ENCODE measurements at places on chromosomes 2 and 18. TPM values are rescaled to one million over a fixed set of nuclear protein-coding genes. Genes with fewer than 3 reads are reported as not detected.

SCYGR4 gene
- not detected for total RNA-seq

GRCh38 chr2:188089901-188090300 lies 201.8 kb upstream of the GULP1 start:
- peak; percentile 61 for DNase-seq

SPDYA gene
- total RNA-seq: 0.56 TPM

MYOM1 gene
- total RNA-seq: 2.2 TPM

GRCh38 chr18:32440518-32440917 lies 30.2 kb downstream of the GAREM1 start:
- DNase-seq: no peak

- DNase-seq: no peak
Measured at GRCh38 chr2:150028322-150028721, 440.7 kb upstream of the MMADHC start.

MLPH gene
- 1.0 TPM for total RNA-seq

RTP5 gene
- not detected for total RNA-seq

MAPK4 gene
- not detected for total RNA-seq

DNA sequence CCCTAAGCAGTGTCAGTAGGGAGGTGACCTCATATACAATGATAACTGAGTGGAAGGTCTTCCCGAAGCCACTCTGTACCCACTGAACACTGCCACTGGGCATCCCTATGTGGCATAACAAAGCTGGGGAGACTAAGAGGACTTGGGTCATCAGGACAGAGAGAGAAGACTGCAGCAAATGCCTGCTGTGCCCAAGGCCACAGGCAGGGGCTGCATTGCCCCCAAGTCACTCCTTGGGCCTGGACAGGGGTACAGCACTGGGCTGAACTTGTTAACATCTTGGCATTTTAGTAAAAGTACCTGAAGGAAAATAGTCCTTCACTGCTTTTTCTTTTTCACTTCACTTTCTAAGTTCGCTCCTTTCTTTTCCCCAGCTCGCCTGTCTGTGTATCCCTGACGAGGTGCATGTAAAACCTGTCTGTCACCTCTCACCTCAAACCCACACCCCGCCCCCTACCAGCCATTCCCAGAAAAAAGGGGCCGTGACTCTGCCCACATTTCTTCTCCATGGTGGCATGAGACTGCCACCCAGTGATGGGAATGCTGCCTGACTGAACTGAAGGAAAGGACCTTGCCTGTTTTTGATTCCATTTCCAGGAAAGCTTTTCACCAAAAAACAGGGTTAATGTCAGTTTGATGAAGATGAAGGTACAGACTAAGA lies 62.9 kb downstream of the MTHFD2 start:
- DNase-seq: peak; percentile 39

GRCh38 chr2:6644261-6644660 lies 221.4 kb downstream of the CMPK2 start:
- DNase-seq: no peak

DNA sequence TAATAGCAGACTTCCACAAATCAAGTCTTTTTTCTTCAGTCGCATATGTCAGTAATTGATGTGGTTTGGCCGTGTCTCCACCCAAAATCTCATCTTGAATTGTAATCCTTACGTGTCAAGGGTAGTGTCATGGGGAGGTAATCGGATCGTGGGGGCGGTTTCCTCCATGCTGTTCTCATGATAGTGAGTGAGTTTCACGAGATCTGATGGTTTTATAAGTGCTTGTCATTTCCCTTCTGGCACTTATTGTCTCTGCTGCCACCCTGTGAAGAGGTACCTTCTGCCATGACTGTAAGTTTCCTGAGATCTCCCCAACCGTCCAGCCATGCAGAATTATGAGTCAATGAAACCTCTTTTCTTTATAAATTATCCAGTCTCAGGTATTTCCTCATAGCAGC lies 478.8 kb downstream of the PTPRM start:
- DNase-seq: no peak

Measured in dermis blood vessel endothelial cell (primary cell).